ENCODE measurements at places on chromosomes 5 and 9.

DNA sequence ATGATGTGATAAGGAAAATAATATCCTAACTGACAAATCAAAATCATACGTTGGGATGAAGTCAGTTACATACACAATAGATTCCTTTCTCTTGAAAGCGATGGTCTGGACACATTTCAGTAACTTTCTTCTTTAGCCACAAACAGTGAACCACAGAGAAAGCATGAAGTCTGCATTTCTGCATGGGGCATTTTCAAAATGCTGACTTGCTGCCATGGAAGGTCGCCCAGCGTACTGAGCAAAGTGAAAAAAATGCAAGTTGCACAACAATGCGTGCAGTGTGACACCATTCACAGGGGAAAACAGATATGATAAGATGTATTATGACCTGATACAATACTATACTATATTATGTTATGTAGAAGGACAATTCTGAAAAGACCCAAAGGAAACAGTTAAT is 146.3 kb downstream of the SNX18 start:
- no peak for DNase-seq

DNA sequence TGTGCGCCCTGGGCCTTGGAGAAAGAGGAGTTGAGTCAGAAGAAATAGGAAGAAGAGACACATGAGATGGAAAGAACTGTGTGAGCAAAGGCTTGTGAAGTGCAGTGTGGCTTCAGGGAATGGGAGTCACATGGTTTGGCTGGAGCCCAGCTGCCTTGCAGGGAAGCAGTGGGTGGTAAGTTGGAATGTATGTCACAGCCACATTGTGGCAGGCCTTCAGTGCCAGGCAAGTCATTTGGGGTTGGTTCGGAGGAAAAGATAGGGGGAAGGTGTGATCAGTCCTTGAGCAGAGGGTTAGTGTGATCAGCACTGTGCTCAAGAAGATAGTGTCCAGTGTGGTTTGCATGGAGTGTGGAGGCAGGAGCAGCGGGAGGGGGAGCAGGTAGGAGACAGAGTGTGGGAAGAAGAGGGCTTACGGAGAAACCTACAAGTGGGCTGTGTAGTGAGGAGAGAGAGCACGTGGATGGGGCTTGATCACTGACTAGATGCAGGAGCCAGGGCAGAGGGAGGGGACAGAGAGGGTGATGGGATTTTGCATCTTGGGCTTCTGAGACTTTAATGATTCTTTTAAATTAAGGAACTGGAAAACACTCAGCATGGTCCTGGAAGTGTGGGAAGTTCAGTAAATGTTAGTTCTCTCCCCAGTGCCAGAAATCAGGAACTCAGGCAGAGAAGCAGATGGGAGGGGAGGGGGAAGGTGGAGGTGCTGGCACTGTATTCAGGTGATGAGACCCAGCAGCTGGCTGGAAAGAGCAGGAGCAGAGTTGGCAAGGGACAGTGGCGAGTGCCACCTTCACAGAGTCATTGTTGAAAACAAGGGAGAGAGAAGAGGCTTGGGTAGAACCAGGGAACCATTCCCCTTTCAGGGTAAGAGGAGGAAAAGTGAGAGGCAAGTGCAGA is 46.6 kb downstream of the ARHGAP26 start:
- DNase-seq, result no peak

DNA sequence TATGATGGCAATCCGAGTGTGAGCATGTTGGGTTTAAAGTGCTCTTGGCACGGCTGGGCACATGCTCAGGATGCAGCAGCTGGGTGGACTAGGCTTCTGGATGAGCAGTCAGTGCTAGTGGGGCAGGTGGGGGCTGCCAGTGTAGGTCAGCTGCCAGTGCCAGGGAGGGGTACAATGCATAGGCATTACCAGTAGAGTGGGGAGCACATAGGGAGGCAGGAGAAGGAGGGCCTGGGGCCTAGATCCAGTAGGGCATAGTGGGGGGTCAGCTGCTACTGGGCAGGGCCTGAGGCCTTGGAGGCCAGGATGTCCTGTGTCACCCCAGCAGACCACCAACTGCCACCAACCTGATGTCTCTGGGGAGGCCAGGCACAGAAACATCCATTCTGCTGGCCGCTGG is 24.2 kb downstream of the ACSL6 start:
- DNase-seq, result no peak

GRCh38 chr9:134492281-134492691 is 149.3 kb upstream of the COL5A1 start:
- DNase-seq, result no peak

DNA sequence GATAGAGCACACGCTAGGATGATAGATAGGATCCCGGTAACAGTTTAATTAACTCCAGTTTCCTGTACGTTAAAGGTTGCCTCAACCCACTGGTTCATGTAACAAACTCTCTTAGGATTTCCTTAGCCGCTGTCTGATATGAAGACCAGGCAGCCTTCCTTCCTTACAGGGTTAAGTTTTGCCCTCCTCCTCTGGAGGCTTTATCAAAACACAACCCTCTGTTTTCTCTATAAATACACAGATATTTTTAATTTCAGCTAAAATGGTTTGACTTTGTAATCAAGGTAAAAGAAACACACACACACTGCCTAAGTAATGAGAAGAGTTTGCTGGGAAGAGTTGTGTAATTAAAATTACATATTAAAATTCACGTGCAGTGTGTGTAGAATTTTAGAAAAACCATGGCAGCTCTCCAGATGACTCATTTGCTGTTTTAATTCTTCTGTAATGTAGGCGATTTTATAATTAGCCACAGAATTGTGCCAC is 369.8 kb downstream of the CSNK1G3 start:
- DNase-seq, result no peak

DNA sequence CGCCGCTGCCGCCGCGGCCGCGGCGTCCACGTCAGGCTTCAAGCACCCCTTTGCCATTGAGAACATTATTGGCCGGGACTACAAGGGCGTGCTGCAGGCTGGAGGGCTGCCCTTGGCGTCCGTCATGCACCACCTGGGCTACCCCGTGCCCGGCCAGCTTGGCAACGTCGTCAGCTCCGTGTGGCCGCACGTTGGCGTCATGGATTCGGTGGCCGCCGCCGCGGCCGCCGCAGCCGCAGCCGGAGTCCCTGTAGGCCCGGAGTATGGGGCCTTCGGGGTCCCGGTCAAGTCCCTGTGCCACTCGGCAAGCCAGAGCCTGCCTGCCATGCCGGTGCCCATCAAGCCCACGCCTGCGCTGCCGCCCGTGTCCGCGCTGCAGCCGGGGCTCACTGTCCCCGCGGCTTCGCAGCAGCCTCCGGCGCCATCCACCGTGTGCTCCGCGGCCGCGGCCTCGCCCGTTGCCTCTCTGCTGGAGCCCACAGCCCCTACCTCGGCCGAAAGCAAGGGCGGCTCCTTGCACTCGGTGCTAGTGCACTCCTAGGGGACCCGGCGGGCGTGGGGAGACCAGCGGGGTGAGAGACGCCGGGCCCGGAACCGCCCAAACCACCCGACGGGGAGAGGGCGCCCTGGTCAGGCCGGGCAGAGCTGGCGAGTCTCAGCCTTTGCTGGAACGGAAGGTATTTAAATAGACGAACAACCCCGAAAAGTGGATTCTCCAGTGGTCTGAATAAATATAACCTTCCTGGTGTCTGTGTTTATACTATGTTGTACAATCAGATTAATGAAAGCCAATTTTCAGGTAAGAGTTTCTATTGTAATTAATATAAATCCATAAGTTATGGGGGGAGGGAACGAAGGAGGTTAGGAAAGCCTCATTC is 1.2 kb downstream of the FOXB2 start:
- no peak for DNase-seq

DNA sequence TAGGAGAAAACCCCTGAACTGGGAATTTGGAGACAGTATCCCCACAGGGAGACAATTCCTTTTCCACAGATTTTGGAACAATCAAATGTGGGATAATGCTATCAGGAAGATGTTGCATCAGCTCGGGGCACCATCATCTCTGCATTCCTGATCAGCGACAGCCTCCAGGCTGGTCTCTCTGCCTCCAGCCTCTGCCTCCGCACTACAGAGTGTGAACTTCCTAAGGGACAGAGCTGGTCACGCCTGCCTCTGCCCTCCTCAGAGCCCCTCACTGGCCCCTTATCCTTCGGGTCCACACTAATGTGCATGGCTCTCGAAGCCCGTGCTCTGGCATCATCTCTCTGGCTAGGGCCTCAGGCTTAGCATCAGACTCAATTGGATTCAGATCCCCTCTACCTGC is 8.6 kb downstream of the FOXI1 start:
- no peak for DNase-seq

- no peak for DNase-seq
These were observed 11.0 kb downstream of the LHX3 start for GRCh38 chr9:136193891-136194279.

DNA sequence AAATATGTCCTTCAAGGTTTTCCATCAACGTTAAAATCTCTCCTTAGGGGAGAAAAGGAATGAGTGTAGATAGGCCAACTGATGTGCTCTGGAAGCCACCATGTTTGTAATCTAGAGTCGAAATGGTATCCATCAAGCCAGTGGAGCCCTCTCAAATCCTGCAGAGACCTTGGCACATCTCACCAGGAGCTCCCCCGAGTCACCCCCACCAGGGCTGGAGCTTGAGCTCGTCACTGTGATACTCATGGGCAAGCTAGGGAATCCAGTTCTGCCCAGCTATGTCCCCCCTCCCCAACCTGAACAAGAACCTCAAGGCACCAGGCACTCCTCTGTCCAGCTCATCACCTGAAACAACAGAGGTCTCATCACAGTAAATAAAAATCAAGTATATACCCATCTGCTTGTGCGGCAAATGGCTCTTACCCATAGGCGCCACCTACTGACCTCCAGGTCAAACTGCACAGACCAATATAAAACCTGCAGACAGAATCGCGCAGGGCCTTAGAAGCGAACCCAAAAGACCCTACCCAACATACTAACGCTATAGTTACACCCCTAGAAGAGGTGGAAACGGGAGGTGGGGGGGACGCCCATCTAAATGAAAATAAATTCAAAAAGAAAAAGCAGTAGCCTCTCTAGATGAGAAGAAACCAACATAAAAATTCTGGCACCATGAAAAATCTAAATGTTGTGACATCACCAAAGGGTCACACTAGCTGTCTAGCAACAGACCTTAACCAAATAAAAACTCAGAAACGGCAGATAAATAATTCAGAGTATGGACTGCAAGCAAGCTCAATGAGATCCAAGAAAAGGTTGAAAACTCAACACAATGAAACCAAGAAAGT is 75.0 kb downstream of the TTC39B start:
- DNase-seq, result no peak

DNA sequence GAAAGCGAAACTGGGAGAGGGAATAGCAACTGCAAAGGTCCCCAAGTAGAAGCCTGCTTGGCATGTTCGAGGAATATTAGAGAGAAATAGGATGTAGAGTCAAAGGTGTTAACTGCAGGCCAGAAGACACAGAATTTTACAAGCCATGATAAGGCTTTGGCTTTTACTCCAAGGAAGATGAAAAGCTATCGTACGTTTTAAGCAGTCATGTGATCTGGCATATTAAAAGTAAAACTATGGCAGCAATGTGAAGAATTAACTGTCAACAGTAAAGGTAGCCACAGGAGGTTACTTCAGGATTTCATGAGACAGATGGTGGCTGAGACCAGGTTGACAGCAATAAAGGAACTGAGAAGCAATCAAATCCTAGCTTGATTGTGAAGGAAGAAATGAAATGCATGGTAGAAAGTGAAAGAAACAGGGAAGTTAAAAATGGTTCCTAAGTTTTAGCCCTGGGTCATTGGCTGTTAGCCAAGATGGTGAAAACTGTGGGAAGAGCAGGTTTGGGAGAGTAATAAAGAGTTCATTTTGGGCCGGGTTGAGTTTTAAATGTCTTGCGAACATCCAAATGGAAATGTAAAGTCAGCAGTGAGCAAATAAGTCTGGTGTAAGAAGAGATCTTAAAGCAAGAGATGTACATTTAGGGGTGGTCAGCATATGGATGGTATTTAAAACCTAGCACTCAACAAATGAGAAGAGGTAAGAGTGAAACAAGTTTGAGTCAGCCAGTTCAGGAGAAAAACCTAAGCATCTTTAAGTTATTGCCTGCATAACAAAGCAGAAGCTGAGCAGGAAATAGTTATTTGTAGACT is 20.3 kb upstream of the TTC33 start:
- no peak for DNase-seq

- no peak for DNase-seq
These were observed 229.7 kb upstream of the PIK3R1 start for GRCh38 chr5:67985686-67986387.

DNA sequence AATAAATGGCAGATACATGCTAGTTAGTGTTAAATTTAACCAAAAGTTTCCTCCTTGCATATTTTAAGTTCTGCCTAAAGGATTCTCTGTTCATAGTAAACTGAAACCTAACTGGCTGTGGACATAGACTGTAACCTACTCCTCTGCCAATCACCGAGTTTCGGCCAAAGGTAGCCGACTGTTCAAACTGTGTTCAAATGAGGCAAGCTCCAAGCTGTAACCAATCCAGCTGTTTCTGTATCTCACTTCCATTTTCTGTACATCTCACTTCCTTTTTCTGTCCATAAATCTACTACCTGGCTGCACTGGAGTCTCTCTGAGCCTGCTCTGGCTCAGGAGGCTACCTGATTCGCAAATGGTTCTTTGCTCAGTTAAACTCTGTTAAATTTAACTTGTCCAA is 44.1 kb downstream of the KCNV2 start:
- DNase-seq, result no peak

DNA sequence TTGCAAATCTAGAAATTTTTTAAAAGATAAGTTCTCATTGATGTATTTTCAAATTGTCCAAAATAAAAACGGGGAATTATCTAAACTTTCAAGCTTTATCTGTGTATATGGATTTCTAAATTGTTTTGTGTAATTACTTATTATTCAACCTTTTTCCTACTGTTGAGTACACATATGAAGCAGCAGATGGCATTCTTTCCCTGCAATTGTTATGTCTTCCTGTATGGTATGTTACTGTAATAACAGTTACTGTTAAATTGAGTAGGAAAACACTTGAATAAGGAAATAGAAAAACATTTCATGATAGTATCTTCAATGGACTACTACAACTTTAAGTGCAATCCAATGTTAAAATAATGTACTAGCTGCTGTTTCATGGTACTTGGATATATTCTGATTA is 124.8 kb downstream of the RANBP17 start:
- DNase-seq, result no peak

DNA sequence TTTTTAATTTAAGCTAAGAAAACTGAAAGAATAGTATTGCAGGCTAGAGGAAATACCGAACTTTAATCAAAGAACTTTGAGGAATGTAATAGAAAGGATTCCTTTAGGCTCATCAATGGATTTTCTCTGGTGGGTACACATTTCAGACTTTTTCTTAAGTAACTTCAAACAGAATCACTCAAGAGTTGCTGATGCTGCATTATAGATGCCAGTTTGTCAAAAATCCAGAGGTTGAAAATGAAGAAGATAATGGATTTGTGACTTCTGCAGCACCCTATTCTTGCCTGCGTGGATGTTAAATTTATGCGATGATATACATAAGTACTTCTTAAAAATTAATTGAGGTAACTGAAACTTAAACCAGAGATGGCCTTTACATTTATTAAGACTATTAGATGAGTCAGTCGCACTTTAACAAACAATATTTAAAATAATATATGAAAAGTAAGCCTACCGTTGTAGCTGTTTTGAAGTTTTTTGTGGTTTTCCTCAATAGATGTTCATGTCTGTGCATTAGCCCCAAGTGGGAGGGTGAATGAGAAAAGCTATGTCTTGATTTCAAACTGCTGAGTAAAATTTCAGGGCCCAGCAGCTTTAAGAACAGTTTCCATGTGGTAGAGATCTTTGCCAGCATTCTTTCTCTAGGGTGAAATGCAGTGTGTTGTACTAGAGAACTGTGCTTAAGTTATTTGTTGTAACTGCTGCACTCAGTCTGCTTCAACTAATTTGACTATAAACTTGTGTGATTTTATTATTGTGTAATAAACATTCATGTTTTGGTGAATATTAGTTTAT is at the start of gene OGN:
OGN (minus strand) TSS at position 537 of the 795 bp plus-strand sequence. CDS start 1,171 bp downstream, outside the sequence.
- DNase-seq, result no peak

- peak; percentile 8 for DNase-seq
These were observed 767 bp downstream of the RALGPS1 start for GRCh38 chr9:126915281-126915816.

Measured in stimulated activated CD4-positive, alpha-beta T cell treated with anti-CD3 and anti-CD28 coated beads, Interleukin-1b, Interleukin-23, amount 100 ng/mL, for 1 hour (primary cell).